Fibroblast of skin of scalp (primary cell): ENCODE measurements at places on chromosomes 5 and 9.

DNA sequence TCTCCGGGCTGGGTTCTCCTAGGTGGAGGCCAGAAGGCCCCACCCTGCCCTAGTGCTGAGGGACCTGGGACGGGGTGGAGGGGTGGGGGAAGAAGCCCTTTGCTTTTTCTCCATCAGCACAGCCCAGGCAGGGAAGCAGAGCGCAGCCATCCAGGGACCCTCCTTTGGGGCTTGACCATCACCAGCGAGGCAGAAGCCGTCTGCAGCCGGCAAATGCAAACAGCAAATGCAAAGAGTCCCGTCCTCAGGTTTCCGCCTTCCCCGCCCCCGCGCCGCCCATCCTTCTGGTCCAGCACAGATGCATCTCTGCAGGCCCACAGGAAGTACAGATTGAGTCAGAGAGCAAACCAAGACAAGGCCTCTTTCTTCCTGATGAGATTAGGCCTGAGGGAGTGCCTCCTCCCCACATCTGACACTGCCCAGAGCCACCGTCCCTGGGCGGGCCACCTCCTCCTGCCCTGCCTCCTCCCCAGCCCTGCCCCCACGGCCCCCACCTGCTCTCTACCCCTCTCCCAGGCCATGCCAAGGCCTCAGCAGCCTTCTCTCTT is 23.4 kb downstream of the CORO2A start:
- no peak for DNase-seq

- DNase-seq = peak; percentile 59
Observed at GRCh38 chr5:16057277-16057676, 122.3 kb downstream of the MARCHF11 start.

- peak; percentile 65 for DNase-seq
Observed at GRCh38 chr5:120457839-120458507, 6.1 kb upstream of the PRR16 start.

DNA sequence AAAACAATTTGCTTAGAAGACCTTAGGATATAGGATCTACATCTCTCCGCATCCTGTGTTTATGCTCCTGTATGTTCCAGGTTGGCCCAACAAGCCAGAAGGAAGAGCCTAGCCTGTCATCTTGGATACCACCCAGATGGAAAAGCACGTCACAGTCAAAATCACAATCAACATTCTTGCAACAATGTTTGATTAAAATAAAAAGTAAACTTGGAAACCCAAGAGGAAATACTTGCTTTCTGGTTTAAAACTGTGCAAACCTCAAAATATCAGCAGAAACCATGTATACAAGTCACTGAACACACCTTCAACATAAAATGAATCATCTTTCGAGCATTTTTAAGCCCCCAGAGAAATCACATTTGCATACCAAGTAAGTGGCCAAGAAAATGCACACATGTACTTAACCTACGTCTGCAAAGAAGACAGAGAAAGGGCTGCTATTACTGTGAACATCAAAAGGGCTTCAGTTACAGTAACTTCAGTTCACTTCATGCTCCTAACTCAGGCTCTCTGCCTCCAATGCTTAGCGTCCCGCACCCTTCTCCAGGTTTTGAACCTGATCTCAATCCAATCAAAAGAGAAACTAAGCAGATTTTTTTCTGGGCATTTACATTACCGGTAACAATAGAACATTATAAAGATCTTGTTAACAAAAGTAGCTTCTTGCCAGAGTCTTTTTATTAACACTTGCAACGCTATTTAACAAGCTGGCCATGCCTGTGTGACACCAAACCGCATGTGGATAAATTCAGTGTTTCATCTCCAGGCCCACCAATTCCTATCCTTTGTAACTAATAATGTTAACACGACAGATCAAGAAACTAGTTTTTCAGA is 1.3 kb downstream of the ENC1 start:
- DNase-seq = no peak

GRCh38 chr9:21412107-21412506 is 3.2 kb downstream of the IFNA8 start:
- no peak for DNase-seq
